Upper lobe of left lung (tissue), 6 donors: ENCODE measurements at places on chromosomes 16 and 17. TPM values are rescaled to one million over a fixed set of nuclear protein-coding genes. Genes with fewer than 3 reads are reported as not detected.

Gene TPSG1
- 38.8 TPM for total RNA-seq

Gene IRF8
- 96.4 TPM for total RNA-seq

Gene KRT16
- total RNA-seq = not detected

Gene SDR42E1
- 2.9 TPM for total RNA-seq

Gene KRTAP4-3
- not detected for total RNA-seq

Gene RAB26
- total RNA-seq = 0.30 TPM

Gene PFAS
- 13.7 TPM for total RNA-seq
